RWPE1 (cell line): ENCODE measurements at places on chromosomes 2 and 18.
A peak's percentile ranks its signal among the peaks of the same experiment; 100 is the strongest.

GRCh38 chr18:59848002-59848401 lies 51.8 kb upstream of the PMAIP1 start:
- no peak for DNase-seq

- no peak for DNase-seq
Measured at GRCh38 chr2:28399289-28399688, 6.6 kb downstream of the FOSL2 start.

DNA sequence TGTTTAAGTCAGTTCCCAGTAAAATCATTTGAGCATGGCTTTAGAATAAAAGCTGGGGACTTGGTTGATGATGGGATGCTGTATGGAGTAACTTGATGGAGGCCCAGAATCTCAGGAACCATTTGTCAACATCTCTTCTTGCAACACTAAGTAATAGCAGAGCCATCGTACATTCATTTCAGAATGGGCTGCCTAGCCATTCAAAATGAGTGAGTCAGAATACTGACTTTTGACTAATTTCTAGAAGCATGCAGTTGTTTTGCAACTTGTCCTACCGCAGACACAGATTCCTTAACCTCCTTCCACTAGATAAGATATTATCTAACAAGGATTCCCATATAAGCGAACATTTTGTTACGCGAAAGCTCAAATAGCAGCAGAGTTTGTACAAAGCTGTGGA lies 229.5 kb downstream of the CNTNAP5 start:
- peak; percentile 2 for DNase-seq

- no peak for DNase-seq
Measured at GRCh38 chr2:216634370-216635148, 1.3 kb downstream of the IGFBP2 start.

DNA sequence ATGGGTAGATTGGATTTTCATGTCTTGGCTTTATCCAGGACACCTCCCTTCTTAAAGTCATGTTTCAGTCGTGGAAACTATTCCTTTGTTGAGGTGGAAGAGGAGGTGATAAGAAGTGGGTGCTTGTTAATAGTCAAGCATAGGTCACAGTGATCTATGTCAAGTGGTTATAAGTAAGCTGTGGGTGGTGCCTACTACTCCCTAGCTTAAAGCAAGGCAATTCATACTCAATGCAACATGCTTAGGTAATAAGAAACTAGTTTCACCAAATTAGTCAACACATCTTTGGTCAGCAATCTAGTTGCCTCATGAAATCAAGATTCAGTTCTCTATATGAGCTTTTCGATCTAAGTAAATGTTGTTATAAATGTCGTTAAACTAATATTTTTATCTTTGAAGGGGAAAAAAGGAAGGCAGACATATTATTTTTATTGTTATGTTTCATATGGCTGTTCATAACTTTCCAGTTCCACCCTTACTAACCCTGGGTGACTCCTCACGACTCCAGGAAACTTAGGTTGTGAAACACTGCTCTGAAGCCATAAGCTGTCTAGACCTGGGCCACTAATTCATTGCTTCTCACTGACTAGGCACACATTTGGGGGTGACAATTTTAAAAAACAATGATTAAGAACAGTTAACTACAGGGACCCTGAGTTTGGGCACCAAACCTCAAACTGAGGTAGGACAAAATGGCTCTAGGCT lies 5.8 kb upstream of the ABCB11 start:
- no peak for DNase-seq

DNA sequence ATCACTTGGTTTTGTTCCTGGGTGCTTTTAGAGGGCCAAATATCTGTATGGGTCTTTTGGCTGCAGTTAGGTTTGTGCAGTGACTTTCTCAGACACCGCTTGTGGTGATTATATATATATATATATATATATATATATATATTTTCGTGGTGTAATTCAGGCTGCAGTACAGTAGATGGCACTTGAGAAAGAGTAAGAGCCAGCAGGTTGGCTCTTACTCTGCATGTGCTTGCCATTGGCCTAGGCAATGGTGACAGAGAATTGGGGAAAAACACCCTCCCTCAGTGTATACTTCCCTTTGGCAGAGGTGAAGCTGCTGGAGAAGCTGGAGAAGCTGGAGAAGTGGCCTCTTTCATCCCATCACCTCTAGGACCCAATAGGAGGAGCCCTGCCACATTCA lies 22.2 kb upstream of the MYL1 start:
- no peak for DNase-seq

GRCh38 chr18:23981369-23981980 lies 33.1 kb upstream of the TTC39C start:
- no peak for DNase-seq
